A549 treated with CORT108297 at 1 μM for 4 hours (cell line): ENCODE measurements at places on chromosomes 5 and 9. TPM values are rescaled to one million over a fixed set of nuclear protein-coding genes. Genes with fewer than 3 reads are reported as not detected.

The DBH gene
- total RNA-seq = not detected in 5 replicates

The CENPH gene
- total RNA-seq = 25.5 to 30.0 TPM (median 27.5 TPM) in 5 replicates

The TXNDC15 gene
- total RNA-seq = 45.6 to 56.0 TPM (median 55.7 TPM) in 5 replicates

The PLPP1 gene
- total RNA-seq = 30.0 to 41.2 TPM (median 36.8 TPM) in 5 replicates

The SMIM33 gene
- not detected in 5 replicates for total RNA-seq

The PCDHAC2 gene
- total RNA-seq = 2.9 to 3.6 TPM (median 3.2 TPM) in 5 replicates

The AGXT2 gene
- not detected in 5 replicates for total RNA-seq

The WNT8A gene
- total RNA-seq = not detected in 5 replicates

The TMC1 gene
- total RNA-seq = 0.02 to 0.13 TPM (median 0.07 TPM) in 4 of 5 replicates, not detected in the other

The SH3TC2 gene
- 0.35 to 0.58 TPM (median 0.36 TPM) in 5 replicates for total RNA-seq

The SNCB gene
- 0.65 to 1.6 TPM (median 1.1 TPM) in 5 replicates for total RNA-seq

The FBXL17 gene
- 5.6 to 8.5 TPM (median 7.3 TPM) in 5 replicates for total RNA-seq

The IRX2 gene
- 1.1 to 1.8 TPM (median 1.6 TPM) in 5 replicates for total RNA-seq

The PCDHB15 gene
- 0.02 to 0.07 TPM (median 0.06 TPM) in 3 of 5 replicates, not detected in the others for total RNA-seq

The ATP6V1G1 gene
- total RNA-seq = 107 to 154 TPM (median 119 TPM) in 5 replicates

The RUFY1 gene
- total RNA-seq = 27.6 to 31.2 TPM (median 29.3 TPM) in 5 replicates

The F12 gene
- 14.7 to 28.1 TPM (median 25.9 TPM) in 5 replicates for total RNA-seq

The S1PR3 gene
- 39.8 to 49.2 TPM (median 43.0 TPM) in 5 replicates for total RNA-seq

The CMYA5 gene
- 0.12 to 0.19 TPM (median 0.15 TPM) in 5 replicates for total RNA-seq

The NME5 gene
- not detected in 5 replicates for total RNA-seq

The FAXDC2 gene
- total RNA-seq = 0.10 to 0.25 TPM (median 0.18 TPM) in 4 of 5 replicates, not detected in the other

The CDX1 gene
- total RNA-seq = not detected in 5 replicates

The FBN2 gene
- 11.7 to 19.7 TPM (median 17.5 TPM) in 5 replicates for total RNA-seq

The FASTKD3 gene
- 13.2 to 15.3 TPM (median 14.4 TPM) in 5 replicates for total RNA-seq

The ZNF879 gene
- 0.50 to 0.99 TPM (median 0.74 TPM) in 5 replicates for total RNA-seq

The HRH2 gene
- total RNA-seq = 0.46 to 0.82 TPM (median 0.65 TPM) in 5 replicates

The SAPCD2 gene
- 15.2 to 28.2 TPM (median 25.3 TPM) in 5 replicates for total RNA-seq

The ERCC8 gene
- 13.0 to 19.8 TPM (median 13.7 TPM) in 5 replicates for total RNA-seq

The BAG1 gene
- total RNA-seq = 133 to 147 TPM (median 144 TPM) in 5 replicates

The MBLAC2 gene
- total RNA-seq = 1.9 to 3.0 TPM (median 2.8 TPM) in 5 replicates

The ACTBL2 gene
- 0.03 to 0.06 TPM (median 0.03 TPM) in 3 of 5 replicates, not detected in the others for total RNA-seq

The RASEF gene
- 7.1 to 9.2 TPM (median 8.5 TPM) in 5 replicates for total RNA-seq

The SPACA9 gene
- total RNA-seq = 4.8 to 5.2 TPM (median 5.1 TPM) in 5 replicates

The LAMC3 gene
- total RNA-seq = 1.4 to 2.7 TPM (median 2.1 TPM) in 5 replicates

The PCDHB12 gene
- 0.03 to 0.04 TPM in 2 of 5 replicates, not detected in the others for total RNA-seq

The ZNF454 gene
- total RNA-seq = not detected in 5 replicates

The OR1Q1 gene
- total RNA-seq = 0.15 TPM in 1 of 5 replicates, not detected in the others

The REEP2 gene
- 6.5 to 8.1 TPM (median 6.8 TPM) in 5 replicates for total RNA-seq

The FAM221B gene
- total RNA-seq = not detected in 5 replicates

The CMBL gene
- 20.2 to 23.2 TPM (median 22.1 TPM) in 5 replicates for total RNA-seq

The GARIN3 gene
- not detected in 5 replicates for total RNA-seq

The SLC6A19 gene
- total RNA-seq = 0.01 to 0.03 TPM (median 0.01 TPM) in 3 of 5 replicates, not detected in the others

The ATP10B gene
- not detected in 5 replicates for total RNA-seq

The ZNG1F gene
- total RNA-seq = 11.3 to 38.2 TPM (median 20.8 TPM) in 5 replicates

The SYK gene
- total RNA-seq = 0.02 to 0.31 TPM (median 0.09 TPM) in 4 of 5 replicates, not detected in the other

The ARAP3 gene
- total RNA-seq = 4.1 to 5.9 TPM (median 5.5 TPM) in 5 replicates

The CDC20B gene
- 0.07 to 0.11 TPM (median 0.09 TPM) in 5 replicates for total RNA-seq

The POU5F2 gene
- total RNA-seq = 0.01 TPM in 1 of 5 replicates, not detected in the others

The ARID3C gene
- 0.15 to 0.25 TPM (median 0.24 TPM) in 4 of 5 replicates, not detected in the other for total RNA-seq

The LCN15 gene
- 0.02 TPM in 1 of 5 replicates, not detected in the others for total RNA-seq

The ANKRD31 gene
- total RNA-seq = 0.03 to 0.07 TPM (median 0.05 TPM) in 5 replicates

The C6 gene
- total RNA-seq = not detected in 5 replicates

The C5orf46 gene
- not detected in 5 replicates for total RNA-seq

The TMEM8B gene
- 2.5 to 3.7 TPM (median 3.4 TPM) in 5 replicates for total RNA-seq

The PCSK5 gene
- total RNA-seq = 0.71 to 1.1 TPM (median 0.96 TPM) in 5 replicates
